ENCODE measurements at places on chromosomes 2 and 18.

- DNase-seq, result no peak
These were observed 17.7 kb upstream of the CHN1 start for GRCh38 chr2:175022923-175023322.

GRCh38 chr2:69385443-69386151 lies 1.4 kb downstream of the GFPT1 start:
- peak; percentile 5 for DNase-seq

GRCh38 chr2:33011941-33012340 lies 65.2 kb downstream of the LTBP1 start:
- DNase-seq, result no peak

GRCh38 chr2:29810956-29811355 lies 110.4 kb downstream of the ALK start:
- DNase-seq, result no peak

DNA sequence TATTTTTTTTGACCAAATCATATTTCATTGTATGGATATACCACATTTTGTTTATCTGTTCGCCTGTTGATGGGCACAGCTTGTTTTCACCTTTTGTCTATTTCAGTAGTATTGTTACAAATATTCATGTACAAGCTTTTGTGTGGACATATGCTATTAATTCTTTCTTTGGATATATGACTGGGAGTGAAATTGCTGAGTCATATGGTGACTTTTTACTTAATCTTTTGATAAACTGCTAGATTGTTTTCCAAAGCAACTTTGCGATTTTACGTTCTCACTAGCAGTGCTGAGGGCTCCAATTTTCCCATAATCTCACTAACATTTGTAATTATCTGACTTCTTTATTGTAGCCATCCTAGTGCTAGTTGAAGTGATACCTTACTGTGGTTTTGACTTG lies 112.4 kb downstream of the CD8B2 start:
- no peak for DNase-seq

DNA sequence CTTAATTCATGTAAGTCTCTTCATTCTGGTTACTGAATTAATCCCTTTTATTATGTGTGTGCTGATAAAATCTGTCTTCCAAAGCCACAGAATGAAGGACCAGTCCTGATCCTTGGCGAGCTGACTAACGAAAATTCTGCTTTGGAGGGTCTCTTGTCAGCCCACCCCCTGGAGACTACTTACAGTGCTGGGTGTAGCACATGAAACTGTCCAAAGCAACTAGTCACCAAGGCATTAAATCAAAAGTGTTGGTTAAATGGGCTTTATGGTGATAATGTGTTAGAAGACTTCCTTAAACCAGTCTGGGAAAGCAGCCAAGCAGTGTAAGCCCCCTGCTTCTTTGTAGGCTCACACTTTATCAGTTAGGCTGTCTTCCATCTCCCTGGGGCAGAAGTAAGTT lies 420.2 kb downstream of the SUCLG1 start:
- no peak for DNase-seq

DNA sequence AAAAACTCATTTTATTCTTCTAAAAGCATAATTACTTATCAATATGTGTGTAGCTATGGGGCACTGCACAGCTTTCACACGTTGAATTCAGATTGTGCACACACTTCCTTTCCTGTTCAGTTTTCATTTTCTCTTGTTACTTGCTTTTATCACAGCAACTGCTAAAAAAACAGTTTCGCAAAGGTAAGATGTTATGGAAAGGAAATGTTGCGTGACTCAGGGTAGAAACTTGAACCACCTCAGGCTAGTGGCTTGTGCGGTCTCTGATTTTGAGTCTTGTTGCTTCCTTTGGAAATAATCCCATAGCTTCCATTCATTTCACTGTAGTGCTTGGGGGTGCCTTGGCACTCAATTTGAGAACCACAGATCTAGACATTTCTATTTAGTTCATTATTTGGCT lies 171.9 kb downstream of the FMNL2 start:
- DNase-seq, result no peak

Measured in MV-4-11 (cell line).